CD4-positive, alpha-beta T cell (primary cell): ENCODE measurements at places on chromosomes 11 and 22.

GRCh38 chr22:36528341-36528740 lies 625 bp downstream of the EIF3D start:
- DNase-seq: no peak

GRCh38 chr11:123382555-123383074 lies 47.5 kb upstream of the GRAMD1B start:
- DNase-seq: no peak

GRCh38 chr11:106581399-106581798 lies 436.9 kb downstream of the GUCY1A2 start:
- no peak for DNase-seq

DNA sequence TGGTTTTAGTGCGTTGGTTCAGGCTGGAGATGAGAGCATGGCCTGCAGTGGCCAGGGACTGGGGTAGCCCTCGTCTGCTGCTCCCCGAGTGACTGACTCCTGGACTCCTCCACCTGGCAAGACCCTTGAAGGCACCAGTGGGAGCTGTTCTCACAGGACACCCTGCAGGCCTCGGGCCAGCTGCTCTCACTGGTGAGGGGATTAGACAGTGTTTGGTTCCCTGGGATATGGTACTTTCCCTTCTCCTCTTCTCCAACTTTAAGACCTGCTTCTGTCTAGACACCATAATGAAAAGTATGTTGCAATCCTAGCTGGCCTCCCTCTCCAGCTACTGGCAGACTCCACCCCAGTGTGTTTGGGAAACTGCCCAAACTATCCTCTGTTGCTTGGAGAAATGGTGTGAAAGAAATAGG lies 168.8 kb upstream of the CADM1 start:
- DNase-seq: no peak

DNA sequence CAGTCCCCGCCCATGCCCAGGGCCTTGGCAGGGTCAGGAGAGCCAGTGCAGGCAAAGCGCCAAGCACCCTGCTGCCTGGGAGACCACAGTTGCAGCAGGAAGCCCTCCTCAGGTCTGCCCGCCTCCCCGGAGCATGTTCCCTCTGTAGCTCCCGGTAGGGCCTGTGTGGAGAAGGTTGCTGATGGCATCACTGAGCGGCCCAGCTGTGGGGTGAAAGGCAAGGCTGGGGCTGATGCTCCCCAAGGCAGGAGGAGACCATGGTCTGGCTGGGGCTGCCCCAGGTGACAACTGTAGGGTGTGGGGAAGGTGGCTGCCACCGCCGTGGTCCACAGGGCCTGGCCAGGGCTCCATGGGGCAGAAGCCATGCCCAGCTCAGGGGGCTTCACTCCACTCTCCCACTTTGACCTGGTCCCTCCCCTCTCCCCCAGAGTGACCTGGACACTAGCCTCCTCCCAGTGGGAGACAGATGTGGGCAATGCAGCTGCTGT lies 53.0 kb downstream of the CDKN1C start:
- no peak for DNase-seq

GRCh38 chr11:45501392-45502225 lies 163.8 kb downstream of the CHST1 start:
- DNase-seq: no peak

DNA sequence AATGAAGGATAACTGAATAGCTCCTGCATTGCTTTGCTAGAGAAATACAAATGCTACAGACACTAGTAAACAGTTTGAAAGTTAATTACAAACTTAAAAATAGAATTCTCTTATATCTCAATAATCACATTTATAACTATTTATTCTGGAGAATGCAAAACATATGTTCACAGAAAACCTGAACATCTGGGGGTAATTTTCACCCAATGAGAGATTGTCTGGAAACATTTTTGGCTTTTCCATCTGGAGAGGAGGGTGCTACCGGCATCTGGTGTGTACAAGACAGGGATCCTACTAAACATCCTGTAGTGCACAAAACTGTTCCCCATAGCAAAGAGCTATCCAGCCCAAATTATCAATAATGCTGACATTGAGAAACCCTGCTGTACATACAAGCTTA lies 378.4 kb upstream of the CHORDC1 start:
- DNase-seq: no peak

- DNase-seq: no peak
Measured at GRCh38 chr22:25509374-25509791, 55.1 kb upstream of the GRK3 start.

DNA sequence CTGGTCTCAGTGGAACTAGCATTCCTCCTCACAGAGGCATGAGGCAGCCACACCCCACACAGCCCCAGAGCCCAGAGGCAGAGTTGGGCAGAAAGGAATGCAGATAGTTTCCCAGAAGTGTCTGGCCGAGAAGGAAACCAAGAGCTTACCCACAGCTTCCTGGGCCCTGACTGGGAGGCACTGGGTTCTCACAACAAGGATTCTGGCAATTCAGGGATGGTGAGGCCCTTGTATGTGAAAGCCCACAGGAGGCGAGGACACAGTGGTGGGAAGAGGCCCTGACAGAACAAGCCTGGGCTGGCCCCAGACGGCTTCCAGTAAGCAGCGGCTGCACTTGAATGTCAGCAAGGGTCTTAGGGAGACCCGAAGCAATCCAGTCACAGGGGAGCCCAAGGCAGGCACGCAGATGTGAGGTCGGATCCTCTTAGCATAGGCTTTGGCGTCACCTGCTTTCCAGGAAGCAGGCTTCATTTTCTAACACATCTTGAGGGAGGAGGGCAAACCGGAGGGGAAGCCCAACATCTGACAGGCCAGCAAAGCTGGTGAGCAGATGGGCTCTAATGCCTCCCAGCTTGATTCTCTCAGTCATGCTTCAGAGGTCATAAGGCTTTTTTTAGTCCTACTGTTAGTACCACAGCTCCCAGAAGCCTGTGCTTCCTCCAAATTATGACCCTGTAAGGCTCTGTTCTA lies 78.3 kb upstream of the AKIP1 start:
- DNase-seq: no peak
